ENCODE measurements at places on chromosomes 5 and 9.

- peak; percentile 35 for DNase-seq
Observed at GRCh38 chr5:83608122-83608521, 112.5 kb downstream of the HAPLN1 start.

GRCh38 chr9:69157751-69158466 is 16.2 kb upstream of the TJP2 start:
- DNase-seq = peak; percentile 23

- no peak for DNase-seq
Observed at GRCh38 chr5:132530946-132531345, 12.4 kb downstream of the IL5 start.

- DNase-seq = peak; percentile 77
Observed at GRCh38 chr5:150599917-150600511, 40.4 kb upstream of the SYNPO start.

- peak; percentile 34 for DNase-seq
Observed at GRCh38 chr9:105280691-105281090, 36.2 kb downstream of the SLC44A1 start.

DNA sequence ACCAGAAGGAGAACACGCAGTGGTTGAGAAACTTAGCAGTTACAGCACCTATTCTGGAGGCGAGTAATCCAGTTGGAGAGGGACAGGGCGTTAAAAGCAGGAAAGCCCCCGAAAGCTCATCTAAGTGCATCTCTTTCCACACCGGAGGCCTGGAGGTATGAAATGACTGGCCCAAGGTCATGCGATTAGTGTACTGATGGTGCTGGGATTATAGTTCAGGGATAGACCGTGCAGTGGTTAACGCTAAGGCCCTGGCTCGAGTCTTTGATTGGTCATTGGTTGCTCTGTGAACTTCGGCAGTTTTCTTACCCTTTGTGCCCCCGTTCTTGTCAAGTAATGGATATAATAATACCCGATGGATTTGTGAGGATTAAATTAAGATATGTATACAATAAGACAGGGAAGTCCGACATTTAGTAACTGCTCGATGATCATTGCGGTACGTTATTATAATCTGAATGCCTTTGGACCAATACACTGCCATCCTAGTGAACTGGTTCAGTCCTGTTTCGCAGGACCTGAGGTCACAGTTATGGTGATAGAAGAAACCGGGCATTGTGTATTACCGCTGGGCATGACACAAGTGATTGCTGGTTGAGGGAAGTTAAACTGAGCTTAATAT is 960 bp downstream of the CANX start:
- DNase-seq = peak; percentile 19

GRCh38 chr5:131384173-131384572 is 120.3 kb downstream of the CDC42SE2 start:
- DNase-seq = no peak

- DNase-seq = no peak
Observed at GRCh38 chr5:59285300-59286016, 608.1 kb downstream of the PDE4D start.

- no peak for DNase-seq
Observed at GRCh38 chr5:154449786-154450185, 4.0 kb downstream of the SAP30L start.

DNA sequence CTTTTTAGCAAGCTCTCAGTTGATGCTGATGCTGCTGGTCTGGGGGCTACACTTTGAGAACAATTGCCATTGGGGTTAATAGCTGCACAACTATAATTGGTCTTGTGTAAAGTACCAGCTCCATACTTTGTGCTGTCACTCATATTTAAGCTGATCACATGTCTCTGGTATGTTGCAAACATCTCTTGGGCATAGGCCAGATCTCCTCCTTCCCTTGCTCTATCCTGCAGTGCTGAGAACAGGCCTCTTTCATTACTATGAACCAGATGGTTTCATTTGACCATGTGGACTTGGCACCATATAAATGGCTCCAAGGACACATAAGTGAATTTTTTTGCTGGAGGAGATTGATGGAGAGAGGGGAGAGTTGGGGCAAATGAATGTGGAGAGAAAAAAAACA is 48.4 kb downstream of the DMRT2 start:
- DNase-seq = no peak

DNA sequence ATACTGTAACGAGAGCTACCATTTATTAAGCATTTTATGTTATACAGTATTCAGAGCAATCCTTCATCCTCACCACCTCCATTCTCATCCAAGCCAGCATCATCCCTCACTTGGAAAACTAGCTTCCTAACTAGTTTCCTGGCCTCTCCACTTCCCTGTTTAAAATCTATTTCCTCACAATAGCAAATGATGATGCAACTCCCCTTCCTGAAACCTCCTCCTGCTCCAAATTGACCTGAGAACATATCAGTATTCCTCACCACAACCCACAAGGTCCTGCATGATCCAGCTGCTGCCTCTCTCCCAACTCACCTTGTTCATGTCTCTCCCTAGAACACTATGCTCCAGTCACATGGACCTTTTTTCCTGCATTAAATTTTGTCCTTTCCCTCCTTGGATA is 4.3 kb upstream of the SLC36A2 start:
- no peak for DNase-seq

- DNase-seq = no peak
Observed at GRCh38 chr9:90842996-90843395, 41.4 kb downstream of the SYK start.

DNA sequence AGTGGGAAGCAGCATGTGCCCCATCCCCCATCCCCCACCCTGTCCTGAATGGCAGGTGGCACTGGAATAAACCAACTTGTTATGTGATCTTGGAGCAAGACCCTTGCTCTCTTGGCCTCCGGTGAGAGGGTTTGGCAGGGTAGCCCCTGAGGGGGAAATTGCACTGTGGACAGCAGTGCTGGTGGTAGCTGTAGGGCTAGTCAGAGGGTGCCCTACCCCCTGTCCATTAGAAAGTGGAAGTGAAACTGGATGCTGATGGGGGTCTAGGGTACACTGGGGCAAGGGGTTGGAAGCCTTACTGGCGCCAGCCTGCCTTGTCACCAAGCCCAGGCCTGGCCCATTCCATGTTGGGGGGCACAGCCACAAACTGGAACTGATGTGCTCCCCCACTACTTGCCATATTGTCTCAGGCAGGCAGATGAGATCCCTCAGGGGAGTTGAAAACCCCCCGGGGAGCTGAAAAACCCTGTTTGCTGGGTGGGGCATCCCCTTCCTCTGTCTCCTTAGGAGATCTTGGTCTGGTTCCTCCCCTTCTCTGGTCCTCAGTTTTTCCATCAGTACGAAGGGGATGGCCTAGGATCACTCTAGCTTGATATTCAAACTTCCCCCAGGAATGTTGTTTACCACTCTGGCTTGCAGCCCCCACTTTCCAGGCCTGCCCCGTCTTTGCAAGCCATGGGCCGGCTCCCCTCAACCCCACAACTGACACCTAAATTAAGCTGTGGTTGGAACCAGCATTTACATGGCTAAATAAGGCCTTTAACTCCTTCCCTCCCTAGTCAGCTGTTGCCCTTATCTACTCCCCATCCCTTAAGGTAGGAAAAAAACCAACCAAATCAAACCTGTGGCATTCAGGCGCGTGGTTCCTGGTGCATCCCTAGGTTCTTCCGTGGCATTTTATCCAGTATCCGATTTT is 14.4 kb upstream of the SYNPO start:
- DNase-seq = no peak

GRCh38 chr9:6628704-6629103 is 16.8 kb downstream of the GLDC start:
- DNase-seq = no peak

GRCh38 chr9:75896193-75896592 is 5.7 kb downstream of the PCSK5 start:
- DNase-seq = no peak

GRCh38 chr5:59100875-59101274 is 518.0 kb downstream of the RAB3C start:
- DNase-seq = no peak

DNA sequence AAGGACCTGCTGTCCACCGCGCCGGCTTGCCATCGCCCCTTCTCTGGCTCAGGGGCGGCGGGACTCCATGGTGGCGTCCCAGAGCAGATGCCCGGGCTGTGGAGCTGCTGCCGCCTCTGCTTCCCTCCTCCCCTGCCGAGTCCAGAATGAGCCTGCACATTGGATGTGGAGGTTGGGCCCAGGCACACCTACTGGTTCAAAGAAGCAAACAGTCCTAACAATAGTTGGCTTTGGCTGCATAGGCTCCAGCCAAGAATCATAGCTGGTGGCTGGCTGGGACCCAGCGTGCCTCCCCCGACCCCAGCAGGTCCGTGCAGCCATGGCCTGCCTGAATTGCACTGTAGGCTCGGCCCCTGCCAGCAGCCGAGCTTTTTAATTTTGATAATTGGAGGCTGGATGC is 25.8 kb downstream of the ADAMTSL2 start:
- DNase-seq = no peak

DNA sequence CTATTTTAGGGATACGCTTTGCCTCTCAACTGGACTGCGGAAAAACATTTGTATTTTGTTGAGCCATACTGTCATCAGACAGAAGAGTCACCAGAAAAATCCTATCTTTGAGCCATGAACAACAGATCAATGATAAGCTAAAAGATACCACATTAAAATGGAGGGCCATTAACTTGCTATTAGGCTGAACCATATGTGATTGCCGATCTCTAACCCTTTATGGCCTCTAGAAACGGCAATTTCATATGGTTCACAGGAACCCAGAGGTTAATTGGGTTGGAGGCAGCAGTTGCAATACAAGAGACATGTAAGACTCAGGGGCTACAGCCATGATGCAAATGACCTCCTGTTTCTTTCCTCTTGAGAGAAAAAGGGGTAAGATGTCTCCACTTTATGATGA is 69.8 kb downstream of the MYO10 start:
- no peak for DNase-seq

GRCh38 chr9:116149844-116150243 is 3.7 kb upstream of the PAPPA start:
- DNase-seq = no peak

GRCh38 chr5:91187032-91187431 is 196.1 kb downstream of the ARRDC3 start:
- DNase-seq = no peak

DNA sequence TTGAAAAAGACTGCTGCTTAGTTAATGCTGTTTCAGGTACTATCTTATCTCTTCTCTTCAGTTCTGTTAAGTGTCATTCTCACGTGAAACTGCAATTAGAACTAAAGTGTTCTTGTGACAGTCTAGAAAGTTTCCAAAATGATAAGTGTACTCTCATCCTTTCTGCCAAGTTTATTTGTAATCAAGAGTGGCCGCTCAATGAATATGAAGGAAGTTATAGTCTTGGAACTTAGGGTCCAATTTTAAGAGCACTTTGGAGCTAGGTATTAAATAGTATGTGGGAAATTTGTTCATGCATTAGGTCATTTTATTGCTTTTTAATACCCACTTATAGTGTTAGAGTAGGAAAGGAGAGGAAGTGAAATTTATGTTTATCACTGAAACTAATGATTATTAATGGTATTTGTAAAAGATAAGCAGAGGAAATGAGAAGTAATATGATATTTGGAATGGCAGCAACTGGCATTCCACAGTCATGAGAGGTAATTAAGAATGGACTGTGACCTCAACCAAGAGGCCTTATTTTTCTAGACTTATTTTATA is 20.4 kb downstream of the XRCC4 start:
- peak; percentile 40 for DNase-seq

DNA sequence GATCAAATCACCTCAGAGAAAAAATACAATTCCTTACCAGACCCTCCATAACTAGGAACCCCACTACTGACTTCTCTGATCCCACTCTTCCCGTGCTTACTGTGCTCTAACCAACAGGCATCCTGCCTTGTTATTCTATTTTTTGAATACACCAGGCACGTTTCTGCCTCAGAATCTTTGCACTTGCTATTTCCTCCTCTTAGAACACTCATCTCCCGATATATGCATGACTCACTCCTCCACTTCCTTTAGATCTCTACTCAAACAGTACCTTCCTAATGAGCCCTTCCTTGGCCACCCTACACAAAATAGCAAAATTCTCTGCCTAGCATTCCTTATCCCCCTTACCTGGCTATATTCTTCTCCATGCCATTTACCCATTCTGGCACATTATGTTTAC is 43.9 kb downstream of the MAPKAP1 start:
- DNase-seq = peak; percentile 53

DNA sequence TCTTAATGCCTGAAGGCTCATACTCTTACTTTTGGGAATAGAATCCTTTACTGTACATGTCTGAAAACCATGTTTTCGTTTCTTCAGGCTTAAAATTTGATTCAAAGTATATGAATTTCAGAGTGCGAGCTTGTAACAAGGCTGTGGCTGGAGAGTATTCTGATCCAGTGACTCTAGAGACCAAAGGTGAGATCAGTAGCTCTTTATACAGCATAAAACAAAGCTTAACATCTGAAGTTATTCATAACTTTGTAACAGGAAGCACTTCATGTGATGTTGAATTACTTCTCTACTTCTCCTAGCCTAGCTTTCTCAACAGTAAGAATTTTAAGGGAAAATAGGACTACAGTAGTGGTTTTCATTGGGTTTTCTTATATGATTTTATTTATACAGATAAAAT is 49.4 kb upstream of the FKTN start:
- no peak for DNase-seq

GRCh38 chr5:565782-566440 is 41.7 kb upstream of the SLC9A3 start:
- peak; percentile 13 for DNase-seq

DNA sequence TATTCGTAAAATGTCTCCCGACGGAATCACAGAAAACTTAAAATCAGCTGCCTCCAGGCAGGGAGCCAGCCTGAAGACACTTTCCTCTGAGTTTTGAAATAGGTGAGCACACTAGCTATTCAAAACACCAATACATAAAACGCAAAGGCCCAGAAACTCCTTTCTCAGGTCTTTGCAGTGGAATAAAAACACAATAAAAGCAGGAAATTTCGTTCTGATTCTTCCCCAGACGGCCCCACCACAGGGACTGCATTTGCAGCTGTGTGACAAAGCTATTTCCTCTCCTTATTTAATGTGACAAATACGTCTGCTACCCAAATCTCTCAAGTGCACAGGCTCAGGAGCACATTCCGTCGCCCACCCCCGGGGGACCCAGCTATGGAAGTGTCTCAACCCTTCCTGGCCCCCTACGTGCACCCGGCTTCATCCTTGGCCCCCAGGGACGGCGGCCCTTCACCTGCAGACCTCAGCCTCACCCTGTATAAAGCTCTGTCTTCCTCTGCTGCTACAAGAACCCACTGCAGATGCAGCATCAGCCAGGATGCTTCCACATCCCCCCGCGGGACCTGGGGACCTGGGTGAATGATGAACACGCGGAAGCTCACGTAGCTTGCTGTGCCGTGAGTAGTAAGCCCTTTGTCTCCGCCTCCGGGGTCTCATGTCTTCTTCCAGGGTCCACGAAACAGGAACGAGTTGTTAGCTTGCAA is 24.9 kb downstream of the AHRR start:
- no peak for DNase-seq

GRCh38 chr9:115167175-115167574 is 49.2 kb upstream of the TNC start:
- peak; percentile 96 for DNase-seq

DNA sequence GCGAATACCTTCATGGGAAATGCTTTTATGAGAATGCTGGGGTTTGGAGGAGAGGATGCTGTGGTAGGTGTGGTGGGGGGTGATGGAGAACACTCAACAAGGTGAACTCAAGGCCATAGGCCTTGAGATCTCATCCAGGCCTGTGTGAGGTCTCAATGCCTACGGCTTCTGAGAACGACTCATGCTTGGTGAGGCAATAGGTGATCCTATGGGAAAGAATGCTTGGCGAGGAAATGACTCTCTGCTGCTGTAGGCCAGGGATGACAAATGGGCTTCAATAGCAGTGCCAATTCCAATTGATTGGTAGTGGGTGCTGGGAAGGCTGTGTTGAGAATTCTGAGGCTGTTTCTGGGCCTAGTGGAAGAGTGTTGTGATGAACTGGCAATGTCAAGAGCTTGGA is 280.2 kb upstream of the CLINT1 start:
- DNase-seq = peak; percentile 90

GRCh38 chr5:76404223-76405211 is 1.4 kb downstream of the IQGAP2 start:
- DNase-seq = no peak

All from fibroblast of skin of right quadriceps (primary cell).